ENCODE measurements at places on chromosomes 2 and 18.

DNA sequence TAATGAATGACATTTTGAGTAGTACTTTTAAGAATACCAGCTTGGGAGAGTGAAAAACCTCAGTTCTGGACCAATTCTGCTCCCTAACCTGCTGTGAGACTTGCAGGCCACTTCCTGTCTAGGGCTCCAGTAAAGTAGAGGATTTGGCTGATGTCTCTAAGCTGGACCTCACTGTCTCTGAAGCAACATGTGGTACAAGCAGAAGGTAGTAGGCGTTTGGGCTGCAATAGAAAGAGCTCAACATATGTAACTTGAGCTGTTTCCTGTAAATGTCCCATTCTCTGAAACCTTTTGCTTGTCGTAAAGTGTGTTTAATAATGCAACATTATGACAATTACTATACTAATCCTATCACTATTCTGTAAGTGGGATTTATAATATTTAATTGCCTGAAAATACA is 213.1 kb downstream of the MYO3B start:
- no peak for DNase-seq

DNA sequence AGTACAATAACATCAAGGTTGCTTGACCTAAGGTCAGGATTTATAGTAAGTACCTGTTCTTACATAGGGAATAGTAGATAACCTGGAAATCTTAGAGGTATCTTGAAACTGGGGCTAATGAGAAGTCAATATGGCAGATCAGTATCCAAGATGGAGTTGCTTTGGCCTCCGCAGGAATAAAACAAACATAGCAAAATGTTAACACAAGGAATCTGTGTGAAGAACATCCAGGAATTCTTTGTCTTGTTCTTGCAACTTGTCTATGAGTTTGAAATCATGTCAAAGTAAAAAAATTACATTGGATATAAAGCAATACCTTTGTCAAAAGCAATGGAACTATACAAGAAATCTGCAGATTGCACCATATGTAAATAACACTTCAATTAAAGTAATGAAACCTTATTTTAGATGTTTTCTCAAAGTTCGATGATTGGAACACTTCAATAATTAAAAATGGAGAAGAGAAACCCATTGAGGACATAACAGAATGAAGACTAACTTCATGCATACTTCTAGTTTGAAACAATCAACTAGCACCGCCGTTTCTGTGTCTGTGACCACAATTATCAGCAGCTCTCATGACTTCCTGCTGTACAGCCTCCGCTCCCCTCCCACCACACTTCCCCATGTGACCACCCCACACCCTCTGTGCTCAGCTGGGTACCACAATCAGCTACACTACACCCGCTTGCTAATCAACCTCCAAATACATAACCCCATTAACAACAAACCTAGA is 27.6 kb downstream of the C2orf76 start:
- DNase-seq, result peak; percentile 2

GRCh38 chr2:128753800-128754199 is 435.1 kb upstream of the HS6ST1 start:
- no peak for DNase-seq

GRCh38 chr18:57737400-57738060 is 65.6 kb downstream of the ATP8B1 start:
- DNase-seq, result no peak

GRCh38 chr2:47035615-47036488 is 119.3 kb downstream of the STPG4 start:
- no peak for DNase-seq

DNA sequence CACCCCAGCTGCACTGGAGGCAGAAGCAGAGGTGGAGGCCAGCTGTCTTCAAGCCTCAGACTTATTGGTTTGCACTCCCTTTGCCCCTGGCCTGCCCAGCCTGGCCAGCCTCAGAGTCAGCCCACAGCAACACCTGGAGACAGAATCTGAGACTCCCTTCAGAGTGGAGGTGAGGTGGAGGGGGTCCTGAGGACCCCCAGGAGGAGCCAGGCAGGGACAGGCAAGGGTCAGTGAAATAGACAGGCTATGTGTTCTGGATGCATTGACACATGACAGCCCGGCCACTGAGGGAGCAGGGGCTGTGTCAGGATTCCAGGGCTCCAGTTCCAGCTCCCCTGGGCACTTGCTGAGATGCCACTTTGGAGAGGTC is 309.7 kb downstream of the MYCN start:
- no peak for DNase-seq

DNA sequence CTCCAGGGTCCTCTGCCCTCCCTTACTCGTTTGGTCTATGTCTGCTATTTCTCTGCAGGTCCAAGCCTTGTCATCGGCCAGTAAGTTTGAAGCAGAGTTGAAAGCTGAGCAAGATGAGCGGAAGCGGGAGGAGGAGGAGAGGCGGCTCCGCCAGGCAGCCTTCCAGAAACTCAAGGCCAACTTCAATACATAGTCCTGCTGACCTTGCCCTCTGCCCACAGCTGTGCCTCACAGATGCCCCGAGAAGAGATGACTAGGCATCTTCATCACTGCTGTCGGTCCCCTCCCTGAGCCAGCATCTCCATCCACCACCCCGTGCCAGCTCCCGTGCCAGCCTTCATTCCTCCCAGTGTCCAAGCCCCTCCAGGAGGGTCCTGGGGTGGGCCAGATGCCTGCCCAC is 15.6 kb upstream of the GIGYF2 start:
- no peak for DNase-seq

DNA sequence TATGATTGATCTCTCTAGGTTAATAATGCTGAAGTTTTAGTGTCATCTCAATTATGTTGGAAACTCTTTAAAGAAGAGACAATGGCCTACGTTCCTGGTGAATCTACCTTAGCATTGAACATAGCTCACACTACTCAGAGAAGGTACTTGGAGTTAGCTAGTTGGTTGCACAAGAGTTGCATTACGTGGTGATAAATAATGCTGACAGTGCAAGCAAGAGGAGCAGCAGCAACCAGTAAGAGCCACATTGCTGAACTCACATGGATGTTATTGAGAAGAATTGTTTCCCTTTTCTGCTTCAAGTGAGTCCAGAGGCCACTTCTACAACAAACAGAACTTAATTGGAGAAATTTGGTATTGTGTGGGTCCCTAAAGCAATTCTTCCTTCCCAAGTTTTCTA is 737.1 kb downstream of the TDRD15 start:
- DNase-seq, result no peak

- no peak for DNase-seq
Observed at GRCh38 chr18:12774982-12775381, 72.1 kb downstream of the PSMG2 start.

GRCh38 chr18:47777626-47778025 is 152.8 kb downstream of the SMAD2 start:
- DNase-seq, result no peak

GRCh38 chr2:104786821-104787220 is 67.1 kb upstream of the POU3F3 start:
- DNase-seq, result no peak

DNA sequence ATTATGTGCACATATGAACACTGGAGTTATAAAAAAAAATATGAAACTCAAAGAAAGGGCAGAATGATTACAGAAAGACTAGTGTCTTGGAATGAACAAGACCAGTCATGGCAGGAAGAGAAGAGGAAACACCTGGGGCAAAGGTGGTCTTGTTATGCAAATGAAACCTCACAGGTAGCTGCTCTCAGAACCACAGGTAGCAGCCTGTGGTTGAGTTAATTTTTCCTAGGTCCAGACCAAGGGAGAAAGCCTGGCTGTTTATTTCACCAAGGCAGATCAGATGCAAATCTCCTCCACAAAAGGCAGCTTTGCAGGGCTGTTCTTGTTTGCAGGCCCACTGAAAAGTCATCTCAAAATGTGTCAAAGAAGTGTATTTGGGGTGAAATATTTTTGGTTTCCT is 785.8 kb downstream of the RNF144A start:
- DNase-seq, result no peak

DNA sequence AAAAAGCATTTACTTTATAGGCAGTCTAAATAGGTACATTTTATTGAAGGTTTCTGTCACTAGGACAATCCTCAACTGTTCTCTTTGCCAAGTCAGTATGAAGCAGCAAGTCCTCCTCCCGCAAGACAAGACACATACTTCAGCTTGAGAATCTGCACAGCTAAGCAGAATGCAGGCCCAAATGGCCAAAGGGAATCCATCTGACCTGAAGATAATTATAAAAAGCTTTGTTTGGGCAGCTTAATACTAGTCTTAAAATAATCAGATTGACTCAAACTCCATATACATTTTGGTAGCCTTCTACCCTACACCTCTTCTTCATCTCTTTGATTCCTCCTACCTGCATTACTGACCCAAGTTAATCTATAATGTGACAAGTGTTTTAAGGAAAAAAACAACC is 1.8 kb downstream of the LANCL1 start:
- DNase-seq, result no peak

DNA sequence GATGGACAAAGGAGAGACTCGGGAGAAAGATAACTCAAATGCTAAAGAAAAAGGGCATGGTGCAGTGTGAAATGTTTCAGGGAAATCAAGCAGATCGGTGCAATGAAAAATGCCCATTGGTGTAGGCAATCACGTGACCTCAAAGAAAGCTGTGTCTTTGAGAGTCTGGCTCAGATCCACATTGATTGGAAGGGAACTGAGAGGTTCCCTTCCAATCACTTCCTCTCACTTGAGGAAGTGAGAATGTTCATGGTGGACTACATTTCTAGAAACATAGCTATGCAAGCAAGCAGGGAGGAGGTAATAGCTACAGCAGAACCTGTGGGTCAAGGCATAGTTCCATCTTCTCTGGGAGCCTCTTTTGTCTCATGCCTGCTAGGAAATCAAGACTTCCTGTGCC is 187.4 kb downstream of the LPIN1 start:
- no peak for DNase-seq

GRCh38 chr18:5625076-5625475 is 81.3 kb upstream of the EPB41L3 start:
- DNase-seq, result no peak

DNA sequence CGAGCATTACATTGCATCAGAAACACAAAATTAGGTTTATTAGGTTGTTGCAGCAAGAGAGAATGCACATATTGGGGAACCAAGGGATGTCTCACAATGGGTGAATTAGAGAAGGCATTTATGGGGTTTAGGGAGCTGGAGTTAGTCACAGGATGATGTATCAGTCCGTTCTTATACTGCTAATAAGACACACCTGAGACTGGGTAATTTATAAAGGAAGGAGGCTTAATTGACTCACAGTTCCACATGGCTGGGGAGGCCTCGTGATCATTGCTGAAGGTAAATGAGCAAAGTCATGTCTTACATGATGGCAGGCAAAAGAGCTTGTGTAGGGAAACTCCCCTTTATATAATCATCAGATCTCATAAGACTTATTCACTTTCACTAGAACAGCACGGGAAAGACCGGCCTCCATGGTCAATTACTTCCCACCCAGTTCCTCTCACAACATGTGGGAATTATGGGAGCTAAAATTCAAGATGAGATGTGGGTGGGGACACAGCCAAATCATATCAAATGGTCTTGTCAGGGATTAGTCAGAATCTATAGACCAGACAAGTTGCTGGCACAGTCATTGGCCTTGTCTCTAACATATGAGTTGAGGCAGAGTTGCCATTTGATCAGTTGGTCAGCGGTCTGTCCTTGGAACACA is 61.9 kb upstream of the RBMS1 start:
- DNase-seq, result no peak

DNA sequence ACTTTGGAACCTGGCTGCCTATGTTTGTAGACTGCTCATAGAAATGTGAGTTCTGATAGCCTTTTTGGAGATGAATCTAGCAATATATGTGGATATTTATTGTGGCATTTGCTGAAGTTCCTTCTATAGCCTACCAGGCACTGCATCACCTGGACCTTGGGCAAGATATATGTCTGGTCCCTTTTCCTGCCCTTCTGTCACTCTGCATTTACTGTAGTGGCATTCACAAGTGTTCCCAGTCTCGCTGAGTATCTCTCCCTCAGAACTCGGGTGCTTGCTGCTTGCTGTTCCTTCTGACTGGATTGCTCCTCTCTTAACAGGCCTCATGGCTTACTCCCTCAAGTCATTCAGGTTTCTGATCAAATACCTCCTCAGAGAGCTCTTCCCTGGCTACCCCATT is 145.0 kb downstream of the UBE2E3 start:
- no peak for DNase-seq

DNA sequence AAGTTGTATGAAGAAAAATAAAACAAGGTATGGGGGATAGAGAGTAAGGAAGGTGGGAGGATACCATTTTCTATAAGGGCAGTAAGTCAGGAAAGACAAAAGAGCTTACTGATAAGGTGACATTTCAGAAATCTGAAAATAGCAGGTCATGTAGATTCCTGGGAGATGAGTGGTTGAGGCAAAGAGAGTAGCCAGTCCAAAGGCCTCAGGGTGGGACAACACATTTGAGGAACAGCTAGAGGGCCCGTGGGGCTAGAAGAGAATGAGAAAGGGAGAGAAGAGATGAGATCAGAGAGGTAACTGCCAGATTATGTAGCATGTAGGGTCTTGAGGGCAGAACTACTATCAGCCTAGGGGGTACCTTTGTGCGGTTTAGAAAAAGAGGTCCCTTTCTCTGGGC is 2.9 kb downstream of the CLHC1 start:
- DNase-seq, result no peak

DNA sequence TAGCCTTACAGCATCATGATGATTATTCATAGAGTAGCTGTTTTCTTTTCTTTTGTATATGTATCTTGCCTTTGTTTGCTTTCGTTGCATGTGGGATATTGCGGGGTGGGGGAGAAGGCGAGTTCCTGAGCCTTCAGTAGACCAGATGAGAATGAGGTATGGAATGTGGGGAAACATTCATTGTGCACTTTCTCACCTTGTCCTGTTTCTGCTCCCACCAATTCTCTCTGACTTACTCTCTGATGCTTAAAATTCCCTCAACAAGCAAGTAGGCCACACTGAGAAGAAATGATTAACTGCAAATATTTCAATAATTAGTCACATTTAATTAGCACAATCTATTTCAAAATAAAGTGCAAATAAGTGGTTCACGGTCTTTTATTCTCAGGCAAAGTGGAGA is 31.0 kb downstream of the GKN2 start:
- DNase-seq, result no peak
